ENCODE measurements at places on chromosomes 5 and 9.

DNA sequence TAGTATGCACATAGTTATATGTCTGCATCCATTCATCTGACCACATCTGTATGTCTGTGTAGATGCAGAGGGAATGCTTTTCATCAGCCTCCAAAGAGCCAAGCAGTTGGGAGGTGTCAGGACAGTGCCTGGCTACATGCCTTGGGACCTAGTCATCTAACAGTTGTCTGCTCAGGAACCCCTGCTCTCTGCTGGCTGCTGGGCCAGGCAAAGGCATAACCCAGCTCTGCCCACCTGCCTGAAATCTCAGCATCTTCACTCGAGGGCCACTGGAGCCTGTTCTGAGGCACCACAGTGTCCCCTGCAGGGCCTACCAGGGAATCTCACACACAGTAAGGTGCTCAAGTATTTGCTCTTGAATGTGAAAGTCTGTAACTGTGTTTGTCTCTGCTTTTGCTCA lies 3.7 kb downstream of the C9orf50 start:
- DNase-seq: no peak

GRCh38 chr9:91334053-91334452 lies 27.7 kb downstream of the AUH start:
- DNase-seq: no peak

DNA sequence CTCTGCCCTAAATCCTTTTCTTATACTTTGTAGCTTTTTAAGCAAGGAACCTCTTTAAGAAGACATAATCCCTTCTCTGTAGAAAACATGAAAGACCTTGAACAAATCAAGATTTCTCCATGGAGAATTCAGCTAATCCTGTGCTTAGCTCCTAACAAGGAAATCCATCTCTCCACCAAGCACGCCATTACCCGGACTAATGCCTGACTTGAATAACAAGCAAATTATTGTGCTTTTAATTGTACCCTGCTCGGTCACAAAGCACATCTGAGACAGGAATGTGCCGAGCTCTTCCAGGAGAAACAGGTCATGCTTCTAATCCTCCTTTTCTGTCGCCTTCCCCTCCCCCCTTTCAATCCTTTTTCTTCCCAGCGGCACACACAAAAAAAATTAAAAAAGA lies 141.3 kb downstream of the PSAT1 start:
- no peak for DNase-seq

- DNase-seq: no peak
Observed at GRCh38 chr9:137606005-137606621, 627 bp downstream of the ARRDC1 start.

- DNase-seq: no peak
Observed at GRCh38 chr5:74241751-74242140, 398.8 kb downstream of the ENC1 start.

DNA sequence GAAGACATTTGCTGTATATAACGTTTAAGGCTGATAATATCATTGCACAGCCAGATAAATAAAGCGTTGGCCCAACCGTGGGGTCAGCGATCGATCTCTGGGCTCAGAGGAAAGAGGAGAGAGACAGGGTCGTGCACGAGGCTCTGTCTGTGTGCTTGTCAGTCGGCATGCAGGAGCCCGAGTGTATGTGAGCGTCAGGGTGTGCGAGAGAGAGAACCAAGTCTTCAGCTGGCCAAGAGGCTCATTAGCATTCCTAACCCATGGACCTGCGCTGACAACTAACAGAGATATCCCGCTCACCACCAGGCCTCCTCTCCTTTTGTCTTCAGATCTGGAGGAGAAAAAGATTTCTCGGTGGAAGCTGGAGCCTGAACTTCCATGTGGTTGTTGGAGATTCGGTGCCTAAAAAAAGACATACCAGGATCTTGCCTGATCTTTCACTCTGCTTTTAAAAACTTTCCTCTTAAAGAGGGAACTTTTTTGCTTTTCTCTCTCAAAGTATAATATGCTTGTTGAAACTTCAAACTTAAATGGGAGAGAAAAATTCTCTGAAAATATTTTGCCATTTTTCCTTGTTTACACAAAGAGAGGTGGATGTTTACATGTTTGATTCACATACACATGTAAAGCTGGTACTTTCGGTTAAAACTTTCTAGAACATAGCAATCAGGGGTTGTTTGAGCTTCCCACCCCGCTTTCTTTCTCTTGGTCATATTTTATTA lies 16.5 kb downstream of the NR2F1 start:
- DNase-seq: no peak

GRCh38 chr5:178238711-178239592 lies 6.3 kb upstream of the PHYKPL start:
- DNase-seq: no peak

DNA sequence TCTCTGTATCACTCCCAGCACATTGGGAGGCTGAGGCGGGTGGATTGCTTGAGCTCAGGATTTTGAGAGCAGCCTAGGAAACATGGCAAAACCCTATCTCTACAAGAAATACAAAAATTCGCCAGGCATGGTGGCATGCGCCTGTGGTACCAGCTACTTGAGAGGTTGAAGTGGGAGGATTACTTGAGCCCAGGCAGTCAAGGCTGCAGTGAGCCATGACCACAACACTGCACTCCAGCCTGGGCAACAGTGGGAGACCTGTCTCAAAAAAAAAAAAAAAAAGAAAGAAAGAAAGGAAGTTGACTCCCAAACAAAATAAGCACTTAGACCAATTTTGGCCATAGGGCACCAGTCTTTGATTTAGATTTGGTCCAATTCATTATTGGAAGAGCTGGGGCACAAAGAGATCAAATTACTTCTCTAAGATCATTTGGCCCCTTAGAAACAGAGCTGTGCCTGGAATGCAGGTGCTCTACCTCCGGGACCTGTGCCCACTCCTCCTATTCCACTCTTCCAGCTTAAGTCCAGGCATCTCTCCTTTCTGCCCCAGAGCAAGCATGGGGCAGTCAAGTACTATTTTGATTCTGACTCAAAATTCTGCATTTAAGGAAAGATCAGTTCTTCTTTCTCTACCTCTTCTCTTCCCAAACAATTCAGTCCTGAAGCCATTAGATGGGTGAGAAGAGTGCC lies 59.0 kb downstream of the ALDH7A1 start:
- DNase-seq: no peak

- DNase-seq: no peak
Observed at GRCh38 chr5:35963381-35963843, 25.0 kb upstream of the CAPSL start.

DNA sequence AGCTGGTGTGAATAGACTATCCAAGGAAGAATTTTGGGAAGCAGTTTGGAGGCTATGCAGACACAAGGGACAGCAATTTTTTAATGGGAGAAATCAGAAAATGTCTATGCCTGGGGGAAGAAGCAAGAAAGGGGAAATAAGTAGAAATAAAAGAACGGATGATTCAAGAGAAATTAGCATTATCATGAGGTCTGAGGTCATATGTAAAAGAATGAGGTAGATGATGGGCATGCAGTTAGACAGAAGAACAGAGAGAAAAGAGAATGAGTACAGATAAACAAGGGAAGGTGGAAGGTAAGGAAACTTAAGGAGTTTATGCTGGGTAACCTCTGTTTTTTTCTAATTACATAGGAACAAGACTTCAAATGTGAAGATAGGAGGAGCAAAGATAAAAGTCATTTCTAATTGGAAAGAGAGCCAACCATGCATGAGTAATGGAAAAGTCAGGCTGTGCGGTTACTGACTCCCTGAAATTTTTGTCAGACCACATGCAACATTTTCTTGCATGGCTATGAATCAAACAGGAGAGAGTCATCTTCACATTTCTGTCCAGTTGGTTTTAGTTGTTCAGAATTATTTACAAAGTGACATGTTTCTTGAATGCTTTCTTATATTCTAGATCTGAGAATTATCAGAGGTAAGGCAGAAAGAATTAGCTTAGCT lies 101.0 kb upstream of the PIK3R1 start:
- no peak for DNase-seq

DNA sequence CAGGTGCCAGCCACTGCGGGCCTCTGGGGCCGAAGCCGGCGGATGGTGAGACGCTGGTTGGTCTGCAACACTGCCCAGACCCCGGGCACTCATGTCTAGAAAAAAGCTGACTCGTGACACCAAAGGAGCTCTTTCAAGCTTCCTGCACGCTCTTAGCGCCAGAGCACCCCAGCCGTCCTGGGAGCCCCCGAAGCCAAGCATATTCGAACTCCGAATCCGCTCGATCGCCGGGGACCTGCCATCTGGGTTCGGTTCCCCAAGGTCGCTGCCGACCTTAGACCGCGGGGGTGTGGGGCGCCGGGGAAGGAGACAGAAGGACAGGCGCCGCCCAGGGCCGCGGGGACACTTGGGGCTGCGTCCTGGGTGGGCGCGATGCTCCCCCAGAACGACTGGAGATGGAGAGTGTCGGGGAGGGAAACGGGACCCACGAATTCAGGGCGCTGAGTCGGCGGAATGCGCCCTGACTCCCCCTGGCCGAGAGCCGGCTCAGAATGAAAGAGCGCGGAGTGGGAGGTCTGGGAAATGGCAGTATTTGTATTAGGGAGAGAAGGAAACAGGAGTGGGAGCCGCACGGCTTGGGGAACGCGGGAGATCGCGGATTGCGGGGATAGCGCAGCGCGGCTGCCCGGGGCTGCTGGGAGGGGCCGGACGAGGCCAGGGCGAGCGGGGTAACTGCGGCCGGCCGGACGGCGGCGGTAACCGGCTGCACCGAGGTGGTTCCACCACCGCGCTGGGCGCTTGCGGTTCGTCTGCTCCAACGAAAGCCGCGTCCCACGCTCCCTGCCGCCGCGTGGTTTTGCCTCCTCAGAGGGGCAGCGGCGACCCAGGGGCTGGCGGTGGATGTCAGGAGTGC lies 20.1 kb upstream of the MARCHF6 start:
- DNase-seq: peak; percentile 52

DNA sequence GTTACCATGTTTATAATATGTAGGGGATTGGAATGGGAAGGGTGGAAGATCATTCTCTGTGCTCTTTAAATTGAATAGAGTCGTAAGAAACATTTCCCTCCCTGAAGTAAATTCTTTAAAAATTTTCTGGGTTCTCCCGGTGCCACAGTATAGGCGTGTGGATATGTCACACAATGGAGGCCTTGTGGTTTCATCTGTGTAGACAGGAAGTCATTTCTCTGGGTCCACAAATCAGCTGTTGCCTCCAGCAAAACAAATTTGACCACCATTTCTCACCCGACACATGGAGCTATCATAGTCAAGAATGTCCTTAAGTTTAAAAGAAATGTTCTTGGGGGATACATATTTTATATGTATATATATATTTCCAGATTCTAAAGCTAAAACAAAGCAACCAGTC lies 17.4 kb downstream of the CEP78 start:
- DNase-seq: no peak

GRCh38 chr9:130780865-130781504 lies 54.1 kb upstream of the ABL1 start:
- no peak for DNase-seq

GRCh38 chr9:684054-684890 lies 157.2 kb upstream of the DMRT1 start:
- no peak for DNase-seq

DNA sequence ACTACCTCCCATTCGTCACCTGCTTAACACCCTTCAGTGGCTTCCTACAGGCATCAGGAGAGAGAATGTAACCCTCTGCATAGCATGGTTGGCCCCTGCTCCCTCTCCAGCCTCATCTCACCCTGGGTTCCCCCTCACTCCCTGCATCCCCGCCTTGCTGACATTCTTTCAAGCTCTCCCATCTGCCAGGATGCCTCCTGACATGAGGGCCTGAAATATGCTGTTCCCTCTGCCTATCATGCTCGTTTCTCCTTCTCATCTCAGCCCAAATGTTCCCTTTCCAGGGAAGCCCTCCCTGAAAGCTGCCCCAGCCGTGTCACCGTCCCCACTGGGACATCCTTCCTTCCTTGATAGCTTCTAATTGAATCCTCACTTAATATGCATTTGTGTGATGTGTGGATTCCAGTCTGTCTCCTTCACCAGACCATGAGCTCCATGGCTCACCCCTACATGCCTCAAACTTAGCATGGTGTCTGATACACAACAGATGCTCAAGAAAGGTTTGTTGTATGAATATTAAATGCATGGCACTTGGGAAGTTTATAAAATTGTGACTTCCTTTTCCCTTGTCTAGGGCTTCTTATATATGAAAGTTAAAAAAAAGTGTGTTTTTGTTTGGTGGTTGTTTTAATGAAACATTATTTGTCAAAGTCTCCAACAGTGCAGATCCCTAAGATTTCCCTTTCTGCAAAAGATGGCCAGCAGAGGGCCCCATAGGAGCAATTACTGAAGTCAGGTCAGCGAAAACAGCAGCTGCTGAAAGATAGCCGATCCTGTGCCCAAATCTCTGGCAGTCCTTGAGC lies 7.3 kb upstream of the C5orf58 start:
- peak; percentile 71 for DNase-seq

- no peak for DNase-seq
Observed at GRCh38 chr9:79264041-79264440, 307.7 kb upstream of the TLE4 start.

GRCh38 chr5:94266170-94266569 lies 352.2 kb downstream of the KIAA0825 start:
- DNase-seq: no peak

DNA sequence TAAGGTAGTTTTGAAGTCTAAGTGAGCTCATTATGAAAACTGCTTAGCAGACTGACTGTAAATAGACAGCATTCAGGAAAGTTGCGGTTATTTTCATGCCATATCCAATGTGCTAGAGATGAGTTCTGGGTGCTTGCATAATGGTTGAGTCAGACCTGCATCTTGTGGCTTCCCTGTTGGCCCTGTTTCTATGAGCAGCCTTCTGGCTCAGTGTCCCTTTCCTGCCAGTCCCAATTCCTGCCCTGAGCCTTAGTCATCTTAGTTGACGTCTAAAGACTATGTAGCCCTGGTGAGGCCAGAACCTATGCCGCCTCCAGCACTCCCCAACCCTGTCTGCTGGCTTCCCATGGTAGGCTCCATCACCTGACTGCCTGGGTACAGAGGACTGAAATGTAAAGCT lies 76.3 kb upstream of the TNFSF8 start:
- DNase-seq: no peak

- no peak for DNase-seq
Observed at GRCh38 chr9:100670719-100671118, 92.8 kb downstream of the CAVIN4 start.

- DNase-seq: no peak
Observed at GRCh38 chr5:68538814-68539420, 323.4 kb downstream of the PIK3R1 start.

DNA sequence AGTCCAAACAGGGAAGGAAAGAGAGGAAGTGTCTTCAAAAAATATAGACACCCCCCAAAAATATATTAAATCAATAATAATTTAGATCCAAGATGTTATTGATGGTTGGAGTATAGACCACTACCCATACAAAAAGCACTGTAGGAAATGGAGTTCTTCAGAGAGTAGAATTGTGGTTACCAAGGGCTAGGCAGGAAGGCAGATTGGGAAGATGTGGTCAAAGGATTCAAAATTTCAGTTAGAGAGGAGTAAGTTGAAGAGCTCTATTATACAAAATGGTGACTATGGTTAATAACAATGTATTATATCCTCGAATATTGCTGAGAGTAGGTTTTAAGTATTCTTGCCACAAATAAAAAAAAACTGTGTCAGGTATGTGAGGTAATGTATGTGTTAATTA lies 149.4 kb downstream of the CWC27 start:
- no peak for DNase-seq

DNA sequence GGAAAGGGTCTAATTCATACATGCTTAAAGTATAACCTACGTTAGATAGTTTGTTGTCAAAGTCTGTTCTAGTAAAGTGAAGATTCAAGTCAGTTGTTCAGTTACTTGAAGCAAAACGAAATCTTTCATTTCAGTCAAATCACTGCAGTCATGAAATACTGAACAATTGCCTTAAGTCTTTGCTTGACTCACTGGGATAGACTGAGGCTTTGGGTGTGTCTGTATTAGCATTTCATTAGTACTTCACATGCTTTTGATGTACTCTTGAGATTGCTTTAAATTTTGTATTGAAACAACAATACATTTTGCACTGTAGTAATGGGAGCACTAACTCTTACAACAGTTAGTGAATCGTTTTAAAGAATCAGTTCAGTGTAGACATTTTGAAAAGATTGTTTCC lies 4.0 kb upstream of the CMYA5 start:
- no peak for DNase-seq

Measured in GM13977 (cell line).